Stimulated activated CD4-positive, alpha-beta T cell treated with anti-CD3 and anti-CD28 coated beads, Interleukin-4, amount 100 ng/mL, for 1 hour (primary cell): ENCODE measurements at places on chromosomes 3 and 15.

GRCh38 chr3:134672571-134672970, 21.7 kb upstream of the KY start:
- DNase-seq = no peak

DNA sequence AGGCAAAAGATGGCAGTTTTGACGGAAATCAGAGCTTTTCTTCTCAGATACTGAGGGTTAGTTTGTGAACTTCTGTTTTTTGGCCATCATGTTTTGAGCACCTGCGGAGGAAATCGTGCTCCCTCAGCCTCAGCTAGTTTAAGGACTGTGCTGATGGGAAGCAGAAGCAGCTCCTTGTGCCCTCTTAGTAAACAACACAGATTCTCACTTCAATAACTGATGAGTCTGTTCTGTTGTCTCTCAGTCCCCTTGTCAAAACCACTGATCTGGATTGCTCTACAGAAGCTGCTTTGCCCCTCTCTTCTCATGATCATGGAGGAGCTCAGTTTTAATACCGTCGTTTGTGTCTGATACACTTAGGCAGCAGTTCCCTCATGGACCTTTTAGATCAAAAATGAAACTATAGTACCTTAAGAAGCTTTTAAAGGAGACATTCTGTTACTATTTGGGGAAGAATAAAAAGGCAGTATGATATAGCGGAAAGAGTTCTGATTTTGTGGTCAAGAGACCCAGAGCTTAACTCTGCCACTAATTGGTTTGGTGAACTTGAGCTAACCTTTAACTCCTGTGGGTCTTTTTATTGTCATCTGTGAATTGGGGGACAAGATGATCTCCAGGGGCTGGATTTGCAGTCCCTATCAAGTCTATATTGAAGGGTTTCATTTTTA, 152.6 kb downstream of the BBX start:
- no peak for DNase-seq

- no peak for DNase-seq
Measured at GRCh38 chr3:182241766-182242488, 530.2 kb downstream of the SOX2 start.

GRCh38 chr3:197306374-197307086, 8.1 kb upstream of the DLG1 start:
- no peak for DNase-seq

DNA sequence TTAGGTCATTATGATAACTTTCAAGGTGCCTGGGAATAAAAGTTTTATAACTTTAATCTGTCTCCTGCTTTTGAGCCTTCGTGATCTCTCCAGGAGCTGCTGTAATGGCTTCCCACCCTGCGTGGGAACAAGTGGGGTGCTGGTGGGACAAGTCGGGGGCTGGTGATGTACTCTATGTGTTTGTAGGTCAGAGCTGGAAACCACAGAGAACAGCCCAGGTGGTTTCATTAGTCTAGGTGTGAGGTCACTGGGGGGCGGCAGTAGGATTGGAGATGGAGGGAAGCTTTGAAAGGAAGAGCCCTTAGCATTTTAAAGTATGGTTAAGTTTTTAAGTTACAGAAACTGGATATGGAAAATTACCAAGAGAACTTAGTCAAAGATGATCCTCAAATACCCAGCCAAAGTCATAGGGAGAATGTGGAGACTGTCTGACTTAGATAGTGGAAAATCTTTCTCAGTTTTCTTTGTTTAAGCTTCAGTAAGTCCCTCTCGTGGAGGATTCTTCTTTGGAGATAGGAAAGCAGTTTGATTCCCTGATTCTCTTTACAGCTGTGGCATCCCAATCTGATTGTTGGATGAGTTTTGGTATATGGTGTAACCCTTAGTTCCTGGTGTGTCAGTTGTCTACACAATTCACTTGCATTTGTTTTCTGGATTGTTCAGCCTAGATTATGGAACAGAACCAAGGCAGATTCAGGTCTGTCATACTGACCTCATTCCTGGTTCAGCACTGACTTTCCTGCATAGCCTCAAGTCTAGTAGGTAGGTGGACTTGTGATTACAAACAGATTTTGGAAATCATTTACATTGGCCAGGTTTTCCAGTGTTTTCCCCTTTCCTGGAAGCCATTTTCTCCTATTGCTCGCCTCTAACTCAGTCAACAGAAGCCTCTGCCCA, 115.6 kb downstream of the FNDC3B start:
- DNase-seq = no peak

DNA sequence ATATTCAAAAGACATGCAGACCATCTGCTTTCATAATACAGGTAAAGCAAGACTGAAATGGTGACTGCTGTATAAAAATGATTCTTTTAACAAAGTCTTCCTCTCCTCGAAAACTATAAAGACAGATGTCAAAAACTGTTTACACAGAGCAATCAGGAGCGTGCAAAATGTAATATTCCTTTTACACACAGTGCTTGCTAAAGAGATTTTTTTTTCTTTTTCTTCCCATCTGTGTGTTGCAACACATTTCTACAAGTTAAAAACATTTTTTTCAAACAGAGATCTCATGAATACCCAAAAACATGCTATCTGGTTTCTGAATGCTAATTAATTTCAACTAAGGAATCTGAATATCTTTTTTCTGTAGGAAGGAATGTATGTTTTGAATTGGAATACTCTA, 22.1 kb downstream of the SATB1 start:
- DNase-seq = no peak

GRCh38 chr3:112647122-112647521, 6.2 kb upstream of the CCDC80 start:
- DNase-seq = no peak

DNA sequence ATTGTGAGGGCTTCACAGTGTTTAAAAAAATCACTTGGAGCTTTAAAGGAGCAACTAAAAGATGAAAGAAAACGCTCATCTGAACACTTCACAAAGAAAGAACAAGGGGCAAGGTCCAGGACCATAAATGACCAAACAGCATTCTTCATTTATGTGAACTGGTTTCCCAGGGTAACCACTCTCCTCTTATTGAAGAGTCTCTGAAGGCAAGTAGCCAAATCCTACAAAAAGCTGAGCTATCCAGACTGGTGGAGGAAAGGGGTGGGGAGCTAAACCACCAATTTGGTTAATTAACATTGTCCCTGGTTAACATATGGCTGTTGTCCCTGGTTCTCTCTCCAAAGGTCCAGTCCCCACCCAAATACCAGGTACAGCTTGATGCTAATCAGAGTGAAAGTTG, 58.1 kb downstream of the OSBPL10 start:
- DNase-seq = no peak

DNA sequence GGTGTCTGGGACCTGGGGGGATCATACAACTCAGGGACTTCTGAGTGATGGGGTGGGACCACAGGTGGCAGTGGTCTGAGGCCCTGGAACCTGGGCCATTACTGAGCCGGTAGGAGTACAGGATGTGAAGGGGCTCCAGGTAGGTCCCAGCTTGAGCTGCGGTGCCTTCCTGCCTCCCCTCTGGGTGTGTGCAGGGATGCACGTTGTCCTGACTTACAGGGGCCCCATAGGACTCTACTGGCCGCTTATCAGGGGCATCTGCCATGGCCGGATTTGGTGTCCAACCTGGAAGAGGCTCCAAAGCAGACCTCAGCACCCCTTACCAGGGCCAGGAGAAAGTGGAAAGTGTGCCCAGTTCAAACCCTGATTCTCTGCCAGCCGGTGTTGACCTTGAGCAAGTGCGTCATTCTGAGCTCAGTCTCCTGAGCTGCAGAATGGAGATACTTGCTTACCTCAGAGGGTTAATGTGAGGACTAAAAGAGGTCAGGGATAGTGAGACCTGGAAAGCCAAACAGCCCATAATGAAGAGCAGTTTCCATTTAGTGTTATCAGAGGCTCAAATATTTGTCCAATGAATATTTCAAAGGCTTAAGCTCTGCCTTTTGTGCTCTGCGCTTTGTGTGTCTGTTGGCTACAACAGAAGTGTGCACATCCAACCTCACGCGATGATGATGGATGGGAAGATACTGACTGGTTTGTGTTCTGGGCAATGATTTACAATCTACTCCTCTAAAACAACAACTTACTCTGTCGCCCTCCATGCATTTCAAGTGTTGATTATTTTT, 35.4 kb upstream of the ESYT3 start:
- no peak for DNase-seq

DNA sequence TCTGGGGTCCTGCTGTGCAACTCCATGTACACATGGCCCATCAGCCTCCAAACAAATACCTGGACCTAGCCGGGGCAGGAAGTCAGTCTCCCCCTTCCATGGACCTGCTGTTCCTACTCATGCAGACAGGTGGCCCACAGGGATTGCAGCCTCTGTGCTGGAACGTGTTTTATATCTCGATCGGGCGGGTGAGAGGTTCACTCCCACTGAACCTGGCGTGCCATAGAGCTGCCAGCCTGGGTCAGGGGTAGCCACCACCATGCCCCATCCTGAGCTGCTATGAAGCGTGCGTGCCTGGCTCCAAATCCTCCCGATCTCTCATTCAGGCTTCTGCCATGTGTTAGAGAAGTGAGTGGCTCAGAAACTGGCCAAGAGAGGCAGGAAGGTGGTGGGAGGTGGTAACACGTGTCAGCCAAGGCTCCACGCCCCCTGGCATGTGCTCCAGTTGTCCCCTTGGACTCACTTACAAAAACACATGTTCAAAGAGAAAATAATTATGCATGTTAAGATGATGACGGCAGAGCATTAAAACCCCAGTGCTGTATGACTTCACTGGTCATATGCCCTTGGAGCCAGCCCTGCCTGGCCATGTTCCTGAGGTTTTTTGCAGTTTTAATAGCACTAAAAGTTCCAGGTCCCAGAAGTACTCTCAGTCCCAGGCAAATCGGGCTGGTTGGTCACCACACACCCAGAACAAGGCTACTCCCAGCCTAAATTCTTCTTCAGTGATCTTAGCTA, 30.6 kb downstream of the CTSH start:
- DNase-seq = no peak

GRCh38 chr3:44516230-44516629, 38.8 kb upstream of the ZNF445 start:
- DNase-seq = no peak

GRCh38 chr3:28053759-28054158, 187.7 kb upstream of the CMC1 start:
- no peak for DNase-seq

DNA sequence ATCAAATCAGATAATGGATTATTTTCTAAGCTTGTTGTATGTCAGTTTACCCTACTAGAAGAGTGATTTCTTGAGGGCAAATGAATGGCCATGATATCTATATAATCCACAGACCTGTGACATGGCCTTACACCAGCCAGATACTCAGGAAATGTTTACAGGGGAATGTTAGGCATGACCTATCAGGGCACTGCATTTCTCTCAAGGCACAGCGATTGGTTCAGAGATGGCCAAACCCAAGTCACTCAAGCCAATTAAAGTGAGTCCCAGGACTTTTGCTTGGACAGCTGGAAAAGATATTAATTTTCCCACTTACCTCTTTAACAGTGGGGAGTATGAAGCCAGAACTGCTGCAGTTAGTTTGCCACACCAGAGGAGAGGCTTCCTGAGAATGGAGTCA, 28.7 kb upstream of the GATA2 start:
- DNase-seq = no peak

DNA sequence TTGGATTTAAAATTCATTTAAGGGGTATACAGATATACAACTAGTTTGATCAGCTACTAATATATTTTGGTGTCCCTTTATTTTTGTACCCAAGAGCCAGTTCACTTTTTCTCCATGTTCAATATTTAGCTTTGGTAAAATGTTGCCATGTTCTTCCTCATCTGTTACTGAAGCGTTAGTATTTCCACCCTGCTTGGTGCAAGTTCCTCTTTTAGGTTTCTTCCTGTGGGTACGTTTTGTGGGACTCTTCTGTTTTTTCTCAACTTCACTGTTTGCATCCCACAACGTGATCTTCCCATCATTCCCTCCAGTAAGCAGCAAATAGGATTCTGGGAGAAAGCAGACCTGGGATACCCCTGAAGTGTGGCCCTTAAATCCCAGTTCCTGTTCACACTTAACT, 14.1 kb downstream of the WDR53 start:
- no peak for DNase-seq

GRCh38 chr3:45381168-45381852, 7.1 kb upstream of the LARS2 start:
- DNase-seq = no peak

GRCh38 chr3:50304601-50305000, 1.2 kb upstream of the HYAL1 start:
- DNase-seq = no peak

- no peak for DNase-seq
Measured at GRCh38 chr15:41281236-41281635, 50.2 kb downstream of the CHP1 start.

- DNase-seq = no peak
Measured at GRCh38 chr15:52682200-52682599, 3.0 kb upstream of the ATOSA start.

DNA sequence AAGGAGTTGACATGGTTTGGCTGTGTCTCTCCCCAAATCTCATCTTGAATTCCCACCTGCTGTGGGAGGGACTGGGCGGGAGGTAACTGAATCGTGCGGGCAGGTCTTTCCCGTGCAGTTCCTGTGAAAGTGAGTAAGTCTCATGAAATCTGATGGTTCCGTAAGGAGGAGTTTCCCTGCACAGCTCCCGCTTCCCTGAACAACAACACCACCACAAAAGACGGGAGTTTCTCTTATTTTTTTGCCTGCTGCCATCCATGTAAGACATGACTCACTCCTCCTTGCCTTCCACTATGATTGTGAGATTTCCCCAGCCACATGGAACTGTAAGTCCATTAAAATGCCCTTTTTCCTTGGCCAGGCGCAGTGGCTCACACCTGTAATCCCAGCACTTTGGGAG, 22.7 kb downstream of the XXYLT1 start:
- no peak for DNase-seq

DNA sequence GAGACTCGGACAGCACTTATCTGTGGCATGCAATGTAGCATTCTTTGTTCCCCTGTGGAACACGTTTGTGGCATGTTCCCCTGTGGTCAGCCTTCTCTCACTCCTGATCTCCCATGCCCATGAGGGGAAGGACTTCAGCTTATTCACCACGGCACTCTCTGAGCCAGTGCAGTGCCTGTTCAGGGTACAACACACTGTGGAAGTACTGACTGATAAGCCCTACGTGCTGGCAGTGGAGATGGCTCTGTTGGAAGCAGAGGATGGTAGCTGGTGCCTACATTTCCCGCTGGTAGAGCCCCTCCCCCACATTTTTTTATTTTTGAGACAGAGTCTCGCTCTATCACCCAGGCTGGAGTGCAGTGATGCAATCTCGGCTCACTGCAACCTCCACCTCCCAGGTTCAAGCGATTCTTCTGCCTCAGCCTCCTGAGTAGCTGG, 43.5 kb upstream of the ETV5 start:
- no peak for DNase-seq

DNA sequence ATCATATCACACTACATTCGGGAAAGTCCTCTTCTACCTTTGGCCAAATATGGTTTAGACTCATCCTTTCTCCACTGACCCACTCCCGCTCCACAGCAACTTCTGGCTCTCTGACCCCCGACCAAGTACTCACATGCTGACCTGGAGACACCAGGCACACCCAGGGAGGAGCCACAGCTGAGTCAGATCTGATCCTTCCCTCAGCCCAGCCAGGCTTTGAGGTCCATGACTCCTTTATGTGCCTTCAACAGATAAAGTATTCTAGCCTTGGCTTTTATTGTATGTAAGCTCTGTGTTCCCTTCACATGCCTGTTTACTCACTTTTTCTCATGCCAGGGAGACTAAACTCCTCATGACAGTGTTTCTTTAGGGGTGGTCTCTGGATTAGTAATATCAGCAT, 166.9 kb upstream of the UMPS start:
- no peak for DNase-seq

- DNase-seq = no peak
Measured at GRCh38 chr15:95557226-95558046, 773.1 kb upstream of the NR2F2 start.
